Activated naive CD4-positive, alpha-beta T cell treated with anti-CD3 and anti-CD28 coated beads for 36 hours (primary cell): ENCODE measurements at places on chromosomes 11 and 22.

GRCh38 chr11:94885133-94885532, 88.2 kb downstream of the CWC15 start:
- DNase-seq = no peak

GRCh38 chr11:2270322-2271076, at the start of gene ASCL2:
Gene ASCL2 (minus strand): TSS chr11:2270588. CDS start chr11:2270332, 256 bp downstream.
- no peak for DNase-seq

DNA sequence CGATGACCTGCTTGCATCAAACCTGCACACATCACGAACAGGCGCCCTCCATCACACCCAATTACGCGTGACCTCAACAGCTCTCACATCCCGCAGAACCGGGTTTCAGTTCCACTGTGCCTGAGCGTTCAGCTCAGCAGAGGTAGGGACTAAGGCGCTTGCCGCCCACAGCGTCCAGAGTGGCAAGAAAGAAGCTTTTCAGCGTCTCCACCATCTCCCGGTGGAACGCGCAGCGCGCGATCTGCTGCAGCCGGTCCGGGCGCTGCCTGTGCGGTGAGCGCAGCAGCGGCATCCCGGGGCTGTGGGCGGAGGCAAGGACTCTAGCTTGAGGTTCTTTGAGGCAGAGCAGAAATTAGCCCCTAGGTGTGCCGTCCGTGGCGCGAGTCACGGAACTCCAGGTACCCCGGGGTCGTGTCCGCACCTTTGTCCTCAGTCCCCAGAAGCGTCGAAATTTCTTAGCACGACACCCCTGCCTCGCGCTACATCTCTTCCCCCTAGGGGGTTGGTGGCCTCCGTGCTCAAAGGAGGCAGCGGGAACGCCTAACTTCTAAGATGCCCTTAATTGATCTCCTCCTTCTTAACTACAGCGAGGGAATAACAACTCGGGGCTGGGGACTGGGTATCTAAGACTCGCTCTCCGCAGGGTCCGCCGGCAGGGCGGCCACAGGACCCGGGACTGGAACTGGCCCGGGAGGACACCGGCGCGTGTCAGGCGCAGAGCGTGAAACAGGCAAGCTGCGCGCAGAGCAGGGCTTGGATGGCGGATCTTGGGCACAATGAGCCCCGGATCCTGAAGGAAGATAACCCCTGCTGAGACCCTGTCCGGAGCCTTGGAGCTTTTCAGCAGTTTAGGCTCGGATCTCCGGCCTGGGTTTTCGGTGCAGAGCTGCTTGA, 1.7 kb upstream of the CALCA start:
- DNase-seq = peak; percentile 54

DNA sequence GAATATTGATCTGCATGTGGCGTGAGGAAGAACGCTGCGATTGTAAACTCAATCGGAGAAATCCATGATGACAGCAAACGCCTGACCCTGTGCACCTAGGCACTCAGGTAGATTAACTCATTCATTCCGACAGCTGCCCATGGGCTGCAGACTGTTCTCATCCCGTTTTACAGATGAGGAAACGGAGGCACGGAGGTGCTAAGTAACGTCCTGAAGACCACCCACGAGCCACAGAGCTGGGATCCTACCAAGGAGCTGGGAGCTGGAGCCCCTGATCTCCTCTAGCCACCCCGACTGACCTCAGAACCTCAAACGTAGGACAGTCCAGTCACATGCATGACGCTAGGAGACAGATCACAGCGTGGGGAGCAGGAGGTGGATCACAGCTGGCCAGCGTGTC, 1092.7 kb downstream of the BRD1 start:
- DNase-seq = no peak

GRCh38 chr11:114820621-114821020, 142.3 kb downstream of the NXPE2 start:
- DNase-seq = no peak

DNA sequence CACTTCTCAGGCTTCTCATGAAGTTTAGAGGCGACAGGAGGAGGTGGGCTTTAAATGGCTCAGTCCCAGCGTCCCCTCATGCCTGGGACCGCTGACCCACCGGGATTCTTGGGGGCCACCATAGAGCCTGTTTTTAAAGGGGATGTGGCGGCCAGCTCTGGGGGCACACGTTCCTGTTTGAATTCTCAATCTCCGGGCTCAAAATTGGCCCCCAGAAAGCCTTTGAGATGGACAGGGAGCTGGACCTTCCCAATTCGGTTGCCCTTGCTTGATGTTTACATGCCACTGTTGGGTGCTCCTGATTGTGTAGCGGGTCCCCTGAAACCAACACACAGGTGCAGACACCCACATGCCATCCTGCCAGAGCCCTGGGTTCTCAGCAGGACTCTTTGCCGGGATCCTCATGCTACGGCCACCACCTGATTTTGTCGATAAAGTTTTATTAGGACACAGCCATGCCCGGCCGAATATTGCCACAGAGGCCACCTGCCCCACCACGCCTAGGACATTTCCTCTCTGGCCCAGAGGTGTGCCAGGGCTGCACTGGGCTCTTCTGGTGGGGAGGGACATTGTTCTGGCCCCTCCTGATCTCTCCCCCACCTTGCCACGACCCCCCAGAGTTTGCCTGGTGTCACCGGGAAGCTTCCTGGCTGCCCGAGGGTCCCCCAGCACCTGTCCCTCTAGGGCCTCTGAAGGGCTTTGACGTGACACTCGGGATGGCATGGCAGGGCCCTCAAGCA, 71.6 kb downstream of the KCNQ1 start:
- peak; percentile 1 for DNase-seq
